Activated CD8-positive, alpha-beta memory T cell treated with anti-CD3 and anti-CD28 coated beads, Interleukin-2, amount 10 ng/mL, durations not matched to agents 7 days and 5 days (primary cell): ENCODE measurements at places on chromosomes 6 and 20. TPM values are rescaled to one million over a fixed set of nuclear protein-coding genes. Genes with fewer than 3 reads are reported as not detected.

The PBOV1 gene
- total RNA-seq, result not detected

The BTNL2 gene
- total RNA-seq, result not detected

The ZNF343 gene
- 10.3 TPM for total RNA-seq

DNA sequence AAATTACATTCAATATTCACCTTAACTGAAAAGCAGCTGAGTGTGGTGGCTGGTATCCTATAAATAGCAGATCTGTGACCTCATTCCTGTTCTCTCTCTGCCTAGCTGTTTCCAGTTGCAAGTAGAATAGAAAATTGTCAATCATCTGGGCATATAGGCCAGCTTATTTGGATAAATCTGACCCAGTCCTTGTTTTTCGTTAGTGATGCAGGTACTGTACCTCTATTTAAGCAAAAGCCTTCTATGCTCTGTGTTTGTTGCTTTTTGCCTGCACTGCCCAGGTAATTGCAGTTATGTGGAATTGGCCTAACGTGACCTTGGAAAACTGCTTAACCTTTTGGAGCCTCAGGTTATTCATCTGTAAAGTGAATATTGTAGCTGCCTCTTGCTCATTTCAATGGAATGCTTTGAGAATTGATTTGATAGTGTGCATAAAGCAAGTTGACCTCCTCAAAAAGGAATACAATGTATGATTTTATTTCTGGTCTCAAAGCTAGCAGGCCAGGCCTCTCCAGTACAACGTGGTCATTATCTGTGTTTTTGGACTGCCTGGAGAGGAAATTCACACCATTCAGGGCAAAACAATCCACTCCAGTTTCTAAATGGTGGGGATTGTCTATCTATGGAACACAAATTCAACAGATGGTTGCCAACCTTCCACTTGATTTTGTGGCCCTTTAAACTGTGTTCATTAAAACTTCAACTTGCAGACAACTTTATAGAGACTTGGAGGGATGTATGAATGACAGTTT, 508.7 kb upstream of the CITED2 start:
- DNase-seq, result no peak
- peaks cover 2% of the 10 kb centered on the region for H3K36me3 ChIP-seq
- peaks cover 18% of the 10 kb centered on the region for H3K4me1 ChIP-seq
- H3K27ac ChIP-seq, result no peak overlapping the region

DNA sequence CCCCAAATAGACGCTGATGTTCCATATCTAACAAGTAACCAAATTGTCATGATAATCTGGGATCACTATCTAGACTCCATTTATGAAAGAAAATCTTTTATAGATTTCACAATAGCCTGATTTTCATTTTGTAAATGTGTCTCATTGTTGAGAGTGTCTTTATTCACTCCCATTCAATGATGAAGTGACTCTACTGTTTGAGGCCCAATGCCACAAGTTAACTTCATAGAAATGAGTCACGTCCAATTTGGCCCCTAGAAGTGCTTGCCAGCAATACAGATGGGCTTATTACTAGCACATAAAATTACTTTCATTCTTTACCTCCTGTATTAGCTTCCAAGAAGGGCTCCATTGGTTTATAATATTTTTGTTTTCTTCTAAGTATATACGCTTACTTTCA, 6.3 kb downstream of the IPCEF1 start:
- no peak overlapping the region for H3K4me3 ChIP-seq
- no peak overlapping the region for H3K27ac ChIP-seq
- H3K36me3 ChIP-seq, result peaks cover 2% of the 10 kb centered on the region
- peaks cover 27% of the 10 kb centered on the region for H3K4me1 ChIP-seq
- peaks cover 49% of the 10 kb centered on the region for H3K27me3 ChIP-seq

GRCh38 chr6:151690768-151691562, 116.5 kb upstream of the ESR1 start:
- peaks cover 14% of the 10 kb centered on the region for H3K27me3 ChIP-seq
- peak overlapping the region; percentile 52 for H3K4me3 ChIP-seq
- H3K4me1 ChIP-seq, result peaks cover 19% of the 10 kb centered on the region
- H3K27ac ChIP-seq, result peak overlapping the region; percentile 56
- H3K36me3 ChIP-seq, result no peaks in the 10 kb centered on the region
- peak; percentile 58 for DNase-seq
